ENCODE measurements at places on chromosomes 2 and 18.

GRCh38 chr18:10370716-10371115 is 83.7 kb upstream of the APCDD1 start:
- no peak for DNase-seq

GRCh38 chr2:9280224-9280623 is 73.6 kb downstream of the ASAP2 start:
- DNase-seq, result no peak

DNA sequence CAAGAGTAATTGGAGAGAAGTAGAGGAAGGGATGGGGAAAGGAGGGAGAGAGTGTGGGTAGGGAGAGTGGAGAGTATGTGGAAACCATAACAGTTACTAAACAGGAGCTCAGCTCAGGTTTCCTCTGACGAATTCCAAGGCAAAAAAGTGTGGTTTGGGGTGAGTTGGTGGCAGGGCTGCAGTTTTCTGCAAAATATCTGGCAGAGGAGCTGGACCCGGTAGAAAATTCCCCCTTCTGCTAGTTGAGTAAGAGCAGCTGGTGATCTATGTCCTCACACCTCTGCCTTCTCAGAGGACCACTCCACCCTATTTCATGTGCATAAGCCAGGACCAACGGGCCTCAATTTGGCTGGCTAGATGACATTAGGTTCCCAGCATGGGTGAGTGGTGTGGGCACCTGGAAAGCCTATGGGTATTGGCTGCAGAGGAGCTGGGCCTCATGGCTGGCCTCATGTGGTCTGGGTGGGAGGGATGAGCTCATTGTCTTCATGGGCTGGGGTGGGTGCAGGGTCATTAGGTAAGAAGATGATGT is 13.2 kb downstream of the NRP2 start:
- DNase-seq, result no peak

GRCh38 chr2:227325839-227326195 is 766 bp downstream of the MFF start:
- DNase-seq, result no peak

GRCh38 chr2:233563663-233564430 is 2.7 kb downstream of the USP40 start:
- no peak for DNase-seq

DNA sequence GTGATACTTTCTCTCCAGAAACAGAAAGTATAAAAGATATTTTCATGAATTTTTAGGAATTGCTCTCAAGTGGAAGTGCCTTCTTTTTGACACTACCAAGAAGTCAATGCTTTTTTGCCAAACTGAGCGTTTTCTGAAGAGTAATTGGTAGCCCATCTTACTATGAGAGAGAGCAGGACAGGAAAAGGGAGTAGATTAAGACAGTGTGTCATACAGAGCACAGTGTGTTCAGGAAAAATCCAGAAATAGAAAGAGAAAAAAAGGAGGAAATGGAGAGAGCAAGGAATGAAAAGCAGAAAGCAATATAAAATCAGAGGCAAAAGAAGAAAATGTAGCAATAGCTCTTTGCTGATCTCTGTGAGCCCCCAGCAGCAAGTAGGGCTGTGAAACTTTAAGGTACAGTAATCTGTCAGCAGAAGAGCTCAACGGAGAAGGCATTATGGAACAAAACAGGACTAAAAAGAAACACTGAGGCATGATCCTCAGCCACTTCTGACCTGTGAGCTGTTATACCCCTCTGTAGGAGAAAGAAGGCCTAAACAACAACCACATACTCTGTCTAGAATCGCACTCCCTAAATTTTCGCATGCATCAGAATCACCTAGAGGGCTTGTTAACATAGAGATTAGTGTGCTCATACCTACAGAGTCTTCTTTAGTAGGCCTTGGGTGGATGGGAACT is 15.0 kb upstream of the PGAP1 start:
- DNase-seq, result no peak

- no peak for DNase-seq
Measured at GRCh38 chr2:145874466-145874865, 1354.5 kb upstream of the ZEB2 start.

GRCh38 chr2:215404348-215405012 is 31.4 kb downstream of the FN1 start:
- DNase-seq, result no peak

GRCh38 chr18:12857215-12857905 is 26.7 kb downstream of the PTPN2 start:
- no peak for DNase-seq

- DNase-seq, result no peak
Measured at GRCh38 chr2:19883486-19883885, 18.3 kb downstream of the TTC32 start.

GRCh38 chr18:63155169-63155852 is 164.3 kb downstream of the BCL2 start:
- DNase-seq, result peak; percentile 55

- no peak for DNase-seq
Measured at GRCh38 chr2:96808176-96808837, 7.8 kb upstream of the CNNM3 start.

GRCh38 chr18:46411867-46412690 is 244.9 kb downstream of the LOXHD1 start:
- DNase-seq, result no peak

DNA sequence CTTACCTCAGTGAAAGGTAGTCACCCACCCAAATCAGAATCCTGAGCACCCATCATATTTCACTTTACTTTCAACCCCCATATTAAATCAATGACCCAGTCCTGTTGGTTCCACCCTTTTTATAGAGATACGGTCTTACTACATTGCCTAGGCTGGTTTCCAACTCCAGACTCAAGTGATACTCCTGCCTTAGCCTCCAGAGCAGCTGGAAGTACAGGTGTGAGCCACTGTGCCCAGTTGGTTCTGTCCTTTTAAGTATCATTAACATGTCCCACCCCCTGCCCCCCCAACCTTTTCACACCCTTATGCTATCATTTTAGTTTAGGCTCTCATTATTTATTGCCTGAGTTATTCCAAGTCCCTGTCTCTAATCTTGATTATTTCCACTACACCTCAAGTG is 28.7 kb downstream of the MSH6 start:
- no peak for DNase-seq

DNA sequence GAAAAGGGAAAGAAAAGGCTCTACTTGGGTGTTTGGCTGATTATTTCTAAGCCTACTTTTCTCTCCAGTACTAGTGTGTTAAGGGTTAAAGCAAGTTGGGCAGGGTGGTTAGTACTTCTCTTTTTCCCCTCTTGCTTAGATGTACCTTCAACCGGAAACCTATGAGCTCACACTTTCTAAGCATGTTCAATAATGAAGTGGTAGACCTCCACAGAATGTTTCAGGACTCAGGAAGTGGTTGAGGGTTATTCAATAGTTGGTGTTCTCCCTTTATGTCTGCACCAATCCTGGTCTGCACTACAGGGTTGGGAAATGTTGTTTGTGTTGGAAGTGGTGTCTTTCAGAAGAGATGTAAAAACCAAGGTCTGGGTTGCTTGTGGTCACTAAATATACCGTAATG is 137.1 kb downstream of the ZEB2 start:
- no peak for DNase-seq

Measured in stimulated activated CD8-positive, alpha-beta memory T cell treated with anti-CD3 and anti-CD28 coated beads, Interleukin-4, amount 100 ng/mL, for 1 hour (primary cell).